ENCODE measurements at places on chromosomes 4 and X.

GRCh38 chrX:7614616-7615015 is 228.4 kb upstream of the VCX start:
- no peak for DNase-seq

- no peak for DNase-seq
Measured at GRCh38 chrX:13001961-13002671, 27.2 kb downstream of the TMSB4X start.

DNA sequence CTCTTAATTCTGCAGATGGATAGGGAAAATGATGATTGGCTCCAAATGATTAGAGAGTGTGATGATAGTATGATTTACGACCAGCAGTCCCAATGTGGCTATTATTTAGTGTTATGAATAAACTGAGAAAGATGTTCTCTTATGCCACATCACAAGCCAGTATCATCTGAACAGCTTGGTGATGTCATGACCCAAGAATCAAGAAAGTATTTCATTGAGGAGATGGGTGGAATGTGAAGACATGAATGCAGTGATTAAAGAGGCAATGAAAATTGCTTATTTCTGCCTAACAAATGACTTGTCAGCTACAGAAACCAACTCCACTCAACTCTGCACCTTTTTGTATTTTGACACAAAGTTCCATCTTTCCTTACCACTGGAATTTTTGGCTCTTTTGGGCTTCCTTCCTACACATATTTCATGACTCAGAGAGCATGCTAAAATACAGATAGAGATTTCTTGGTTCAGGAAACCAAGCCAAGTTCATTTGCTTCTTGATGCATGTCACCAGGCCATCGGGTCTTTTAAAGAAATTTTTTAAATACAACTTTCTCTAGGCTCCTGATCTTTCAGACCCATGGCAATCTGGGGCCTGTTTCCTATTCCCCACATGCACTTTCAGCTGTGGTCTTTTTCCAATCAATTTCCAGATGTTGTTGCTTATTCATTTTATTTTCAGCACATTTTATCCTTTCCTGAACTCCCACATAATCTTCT is 174.2 kb downstream of the HHIP start:
- no peak for DNase-seq

DNA sequence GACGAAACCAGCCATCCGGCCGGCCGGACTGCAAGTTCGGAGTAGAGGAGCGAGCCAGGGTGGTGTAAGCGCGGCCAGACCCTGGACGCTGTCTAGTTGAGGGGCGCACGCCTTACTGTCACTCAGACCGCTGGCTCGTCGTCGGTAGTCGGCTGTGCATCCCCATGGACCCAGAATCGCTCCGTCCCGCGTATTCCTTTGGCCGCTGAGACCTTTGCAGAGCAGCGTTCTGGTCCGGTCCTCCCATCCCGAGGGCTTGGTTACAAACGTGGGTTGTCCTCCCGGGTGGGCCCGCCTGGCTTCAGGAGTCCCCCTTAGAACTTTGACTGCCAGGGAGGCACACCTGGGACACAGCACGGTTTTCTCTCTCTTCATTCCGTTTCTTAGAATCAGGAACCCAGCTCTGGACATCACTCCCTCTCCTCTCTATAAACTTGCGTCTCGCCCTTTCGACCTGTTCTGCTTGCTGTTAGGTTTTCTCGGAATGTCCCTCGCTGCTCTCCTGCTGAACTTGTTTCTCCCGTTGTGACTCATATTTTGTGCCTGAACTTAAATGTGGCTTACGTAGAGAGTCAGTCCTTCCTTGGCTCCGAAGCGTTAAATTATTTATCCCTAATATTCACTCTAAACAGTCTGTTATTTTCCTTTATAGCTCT is 672 bp downstream of the PGM2 start:
- DNase-seq = no peak

- no peak for DNase-seq
Measured at GRCh38 chrX:96650023-96650422, 34.6 kb upstream of the DIAPH2 start.

GRCh38 chr4:38184404-38184803 is 224.2 kb downstream of the PTTG2 start:
- DNase-seq = no peak

GRCh38 chr4:149716728-149717127 is 98.9 kb downstream of the IQCM start:
- DNase-seq = no peak

- DNase-seq = no peak
Measured at GRCh38 chrX:110156167-110156754, 153.3 kb downstream of the TMEM164 start.

DNA sequence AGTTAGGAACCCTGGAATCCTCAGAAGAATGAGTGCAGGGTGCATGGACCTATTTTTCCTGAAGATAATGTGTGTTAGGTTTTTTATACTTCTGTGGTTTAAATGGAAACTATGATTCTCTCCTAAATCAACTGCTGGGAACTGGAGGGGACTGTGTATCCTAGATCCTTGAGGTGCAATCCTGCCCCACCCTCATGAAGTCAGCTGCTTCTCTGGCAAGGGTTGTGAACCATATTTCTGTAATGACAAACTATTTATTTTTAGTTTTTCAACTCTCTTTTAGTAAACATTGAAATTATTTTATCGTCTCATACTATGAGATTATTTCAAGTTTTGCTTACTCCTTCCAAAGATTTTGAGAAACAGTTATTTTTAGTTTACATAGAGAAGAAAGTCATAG is 25.8 kb upstream of the VEGFC start:
- DNase-seq = no peak

- DNase-seq = no peak
Measured at GRCh38 chrX:109655502-109656201, 30.7 kb upstream of the KCNE5 start.

DNA sequence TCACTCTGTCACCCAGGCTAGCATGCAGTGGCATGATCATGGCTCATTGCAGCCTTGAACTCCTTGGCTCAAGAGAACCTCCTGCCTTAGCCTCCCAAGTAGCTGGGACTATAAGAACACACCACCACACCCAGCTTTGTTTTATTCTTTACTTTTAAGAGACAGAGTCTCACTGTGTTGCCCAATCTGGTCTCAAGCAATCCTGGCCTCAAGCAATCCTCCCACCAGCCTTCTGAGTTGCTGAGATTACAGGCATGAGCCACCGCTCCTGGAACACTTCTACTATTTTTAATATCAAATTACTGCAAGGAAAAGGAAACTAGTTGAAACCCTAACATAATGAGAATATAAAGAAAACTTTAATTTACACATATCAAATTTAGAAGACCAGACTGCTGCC is 85.4 kb downstream of the FAM13A start:
- no peak for DNase-seq

DNA sequence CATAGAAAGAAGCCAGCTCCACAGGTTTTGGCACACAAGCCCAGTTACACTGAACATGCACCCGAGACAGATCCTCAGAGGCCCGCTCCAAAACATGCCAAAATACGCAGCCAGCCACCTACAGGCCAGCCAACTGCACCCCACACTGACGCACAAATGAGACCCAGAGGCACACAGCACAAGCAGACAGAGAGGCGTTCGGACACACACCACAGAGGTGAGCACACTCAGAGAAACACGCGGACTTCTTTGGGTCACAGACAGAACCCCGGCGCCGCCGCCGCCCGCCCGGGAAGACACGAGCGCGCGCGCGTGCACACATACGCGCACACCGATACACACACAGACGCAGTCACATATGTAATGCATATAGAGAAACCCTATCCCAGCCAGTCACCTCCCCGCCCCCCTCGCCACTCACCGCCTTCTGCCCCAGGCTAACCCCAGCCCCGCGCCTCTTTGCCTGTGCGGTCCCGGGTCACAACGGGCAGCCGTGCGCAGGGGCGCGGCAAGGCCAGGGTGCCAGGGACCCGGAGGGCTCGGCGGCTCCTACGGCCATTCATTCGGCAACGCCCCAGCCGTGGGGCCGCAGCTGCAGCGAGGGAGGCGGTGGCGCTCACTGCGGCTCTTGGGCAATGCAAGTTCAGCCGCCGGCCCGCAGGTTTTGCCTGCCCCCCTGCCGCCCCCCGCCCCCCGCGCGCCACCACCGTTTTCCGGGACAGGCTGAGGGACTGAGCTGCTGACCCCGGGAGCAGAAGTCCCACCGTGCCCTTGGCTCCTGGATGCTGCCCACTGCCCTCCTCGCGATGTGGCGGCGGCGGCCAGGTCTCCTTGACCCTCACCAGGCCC is 553 bp downstream of the SEPTIN6 start:
- no peak for DNase-seq

DNA sequence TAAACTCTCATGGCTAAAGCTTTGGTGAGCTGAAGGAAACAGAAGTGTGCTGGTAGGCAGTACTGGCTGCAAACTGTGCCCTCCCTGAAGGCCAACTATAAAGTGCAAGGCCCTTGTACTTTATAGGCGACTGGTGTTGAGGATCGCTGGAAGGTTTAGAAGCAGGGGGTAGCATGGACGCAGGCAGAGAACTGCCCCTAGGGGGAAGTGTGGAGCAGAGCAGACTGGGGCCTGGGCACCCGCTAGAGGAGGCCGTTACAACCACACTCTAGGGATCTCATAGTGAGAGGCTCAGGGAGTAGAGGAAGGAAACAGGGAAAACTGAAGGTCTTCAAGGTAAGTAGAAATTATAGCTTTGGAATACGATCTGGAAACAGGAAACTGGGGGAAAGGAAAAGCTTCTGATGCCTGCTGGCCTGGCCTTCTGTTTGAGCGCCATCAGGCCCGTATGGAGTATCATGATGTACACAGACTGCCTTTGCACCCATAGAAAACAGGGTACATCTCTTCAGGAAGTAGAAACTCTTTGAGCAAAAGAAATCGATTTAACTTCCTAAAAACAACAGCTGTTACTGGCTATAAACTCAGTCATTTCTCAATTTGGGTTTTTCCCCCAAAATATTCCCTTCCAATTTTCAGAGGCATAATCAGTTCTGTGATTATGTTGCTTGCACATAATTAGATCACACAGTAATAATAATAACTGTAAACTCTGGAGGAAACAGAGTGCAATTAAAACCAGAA is 23.9 kb upstream of the TMSB4X start:
- DNase-seq = no peak

DNA sequence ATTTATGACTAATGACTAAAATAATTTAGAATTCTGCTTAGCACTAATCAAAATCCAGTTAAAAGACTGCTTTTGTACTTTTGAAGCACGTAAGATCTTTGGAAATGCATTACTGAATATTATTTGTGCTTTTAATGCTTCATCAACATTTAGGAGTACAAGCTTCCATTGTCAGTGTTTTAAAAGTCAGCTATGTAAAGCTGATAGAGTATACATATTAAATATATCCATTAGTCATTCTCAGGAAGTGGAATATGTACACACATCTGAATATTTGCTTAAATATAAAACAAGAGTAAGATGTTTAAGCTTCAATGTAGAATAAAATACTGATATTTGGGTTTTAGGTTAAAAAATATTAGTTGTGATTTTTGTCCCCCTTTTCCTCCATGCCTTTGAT is 54.1 kb downstream of the ANK2 start:
- DNase-seq = no peak

DNA sequence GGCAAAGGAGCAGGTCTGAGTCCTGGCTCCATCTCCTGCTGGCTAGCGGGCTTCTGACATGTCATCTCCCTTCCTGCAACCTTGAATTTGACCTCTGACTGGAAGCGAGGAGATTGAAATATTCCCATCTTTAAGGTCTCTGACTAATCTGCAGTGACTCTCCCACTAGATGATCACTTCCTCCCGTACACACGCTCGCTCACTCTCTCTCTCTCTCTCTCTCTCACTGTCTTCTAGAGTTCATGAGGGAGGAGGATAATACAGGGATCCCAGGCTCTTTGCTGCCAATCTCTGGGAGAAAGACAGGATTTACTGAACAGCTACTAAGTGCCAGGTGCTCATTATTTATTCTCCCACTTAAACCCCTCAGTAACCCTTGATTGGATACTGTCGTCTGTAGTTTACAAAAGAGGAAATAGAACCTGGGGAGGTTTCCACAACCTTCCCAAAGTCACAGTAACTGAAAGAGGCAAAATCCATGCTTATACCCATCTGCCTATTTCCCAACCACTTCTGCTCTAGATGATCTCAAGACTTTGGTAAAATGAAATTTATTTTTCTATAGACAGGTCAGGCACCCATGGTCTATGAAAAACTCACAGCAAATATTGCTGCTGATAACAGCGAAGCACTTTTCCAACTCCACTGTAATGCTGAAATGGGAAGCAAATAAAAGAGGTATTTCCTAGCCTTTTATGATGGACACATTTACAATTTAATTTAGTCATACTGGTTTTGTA is 193.5 kb upstream of the C1QTNF7 start:
- DNase-seq = no peak

DNA sequence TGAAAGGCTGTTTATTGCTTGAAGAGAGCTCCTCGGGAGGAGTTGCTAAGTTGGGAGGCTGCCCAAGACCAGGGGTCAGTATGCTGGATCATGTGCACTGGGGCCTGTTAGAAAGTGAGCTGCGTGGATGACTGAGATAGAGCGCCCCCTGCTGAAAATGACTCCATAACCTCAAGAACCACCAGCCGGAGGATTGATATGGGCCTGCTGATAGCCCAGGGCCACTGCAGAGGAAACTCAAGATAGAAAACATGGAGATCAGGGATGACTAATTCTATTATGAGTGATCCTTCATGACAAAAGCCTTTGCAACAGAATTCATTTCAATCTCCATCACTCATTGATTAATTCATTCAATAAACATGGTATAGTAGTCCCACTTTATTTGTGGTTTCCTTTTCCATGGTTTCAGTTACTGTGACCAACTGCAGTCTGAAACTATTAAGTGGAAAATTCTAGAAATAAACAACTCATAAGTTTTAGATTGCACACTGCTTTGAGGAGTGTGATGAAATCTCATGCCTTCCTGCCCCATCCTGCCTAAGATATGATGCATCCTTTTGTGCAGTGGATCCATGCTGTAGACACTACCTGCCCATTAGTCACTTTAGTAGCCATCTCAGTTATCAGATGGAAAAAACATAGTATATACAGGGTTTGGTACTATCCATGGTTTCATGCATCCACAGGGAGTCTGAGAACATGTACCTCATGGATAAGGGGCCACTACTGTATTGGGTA is 126.7 kb upstream of the MBNL3 start:
- peak; percentile 12 for DNase-seq

- DNase-seq = no peak
Measured at GRCh38 chrX:119753001-119753400, 5.4 kb upstream of the SOWAHD start.

GRCh38 chr4:46839128-46839527 is 69.9 kb downstream of the COX7B2 start:
- DNase-seq = no peak

GRCh38 chrX:18676470-18676869 is 4.6 kb upstream of the RS1 start:
- no peak for DNase-seq

- peak; percentile 48 for DNase-seq
Measured at GRCh38 chr4:101346351-101347266, 717 bp downstream of the PPP3CA start.

DNA sequence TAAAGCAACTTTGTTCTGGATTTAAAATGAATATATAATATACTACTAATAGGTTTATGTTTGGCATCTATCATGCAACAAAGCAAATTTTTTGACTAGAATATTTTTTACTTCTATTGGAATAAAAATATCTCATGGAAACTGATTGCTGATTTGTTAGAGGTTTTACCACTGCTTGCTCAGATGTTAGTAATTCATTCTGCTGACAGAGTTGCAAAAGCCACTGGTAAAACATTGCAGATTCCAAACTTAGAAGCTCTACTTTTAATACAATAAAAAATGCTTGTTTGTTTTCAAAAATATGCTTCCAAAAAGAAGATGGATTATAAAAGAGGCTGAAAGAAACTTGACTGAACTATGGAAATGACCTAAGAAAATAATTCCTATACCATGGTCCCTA is 795.2 kb downstream of the PCDH18 start:
- DNase-seq = no peak
